ENCODE measurements at places on chromosomes 16 and 17.

- no peak for DNase-seq
Measured at GRCh38 chr17:78555746-78556401, 21.3 kb downstream of the DNAH17 start.

DNA sequence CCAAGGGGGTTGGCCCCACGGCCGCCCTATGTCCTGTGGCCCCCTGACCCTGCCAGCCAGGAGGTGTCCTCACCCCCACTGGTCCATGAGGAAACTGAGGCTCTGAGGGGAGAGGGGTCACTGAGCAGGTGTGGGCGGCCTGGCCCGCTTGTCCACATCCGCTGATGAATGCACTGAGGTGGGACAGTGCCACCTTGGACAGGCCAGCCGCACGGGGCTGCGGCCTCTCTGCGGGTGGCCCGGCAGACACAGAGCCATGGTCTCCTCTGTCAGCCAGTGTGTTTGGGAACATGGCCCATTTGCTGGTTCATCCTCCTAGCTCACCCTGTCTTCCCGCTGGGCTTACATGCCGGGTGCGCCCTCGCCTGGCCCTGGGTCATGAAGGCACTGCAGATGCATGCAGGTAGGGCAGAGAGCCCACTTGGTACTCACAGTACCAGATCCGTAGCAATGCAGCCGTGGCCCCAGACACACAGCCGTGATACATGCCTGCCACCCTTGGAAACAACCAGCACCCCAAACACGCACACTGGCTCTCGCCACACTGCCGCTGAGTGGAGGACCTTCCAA, 93.9 kb downstream of the ENGASE start:
- no peak for DNase-seq

- peak; percentile 58 for DNase-seq
Measured at GRCh38 chr17:45050481-45051059, 862 bp downstream of the DCAKD start.

GRCh38 chr16:87178977-87179376, 138.2 kb downstream of the C16orf95 start:
- DNase-seq = no peak

DNA sequence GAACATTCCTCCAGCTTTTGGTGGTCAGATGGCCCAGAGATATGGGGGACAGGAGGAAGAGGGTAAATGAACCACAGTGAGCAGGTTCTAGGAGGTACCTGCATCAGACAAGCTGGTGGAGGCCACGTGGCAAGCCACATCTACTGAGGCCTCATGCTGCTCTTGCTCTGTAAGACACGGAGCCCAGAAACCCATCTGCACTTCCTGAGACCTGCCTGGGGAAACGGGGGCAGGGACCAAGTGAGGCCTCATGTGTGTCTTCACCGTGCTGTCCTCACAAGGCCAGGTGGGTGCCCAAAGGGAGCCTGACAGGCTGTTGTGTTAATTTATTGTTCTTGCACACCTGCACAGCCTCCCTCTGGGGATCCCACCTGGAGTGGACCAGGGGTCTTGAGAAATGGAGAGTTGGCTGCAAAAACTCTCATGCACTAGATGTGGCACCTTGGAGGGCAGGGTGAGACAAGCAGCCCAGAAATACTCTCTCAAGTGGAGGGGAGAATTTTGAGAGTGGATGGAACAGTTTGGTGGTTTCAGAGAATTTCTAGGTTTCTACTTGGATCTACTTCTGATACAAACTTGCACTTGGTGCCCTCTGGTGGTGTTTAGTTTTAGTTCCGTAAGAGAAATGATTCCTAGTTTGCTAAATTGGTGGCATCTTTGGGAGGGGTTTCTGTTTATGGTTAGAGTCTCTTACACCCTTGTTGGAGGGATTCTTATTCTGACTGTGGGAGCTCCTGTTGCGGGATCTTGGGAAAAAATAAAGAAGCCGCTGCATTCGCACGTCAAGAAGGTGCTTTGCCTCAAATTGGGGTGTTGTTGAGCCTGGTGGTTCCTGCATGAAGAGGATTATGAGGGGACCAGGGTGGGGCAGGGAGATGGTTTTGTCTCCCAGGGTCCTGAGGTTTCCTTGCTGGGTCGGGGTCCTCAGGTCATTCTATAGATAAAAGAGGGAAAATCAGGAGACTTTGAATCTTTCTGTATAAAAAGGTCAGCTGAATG, 47.5 kb downstream of the SLC6A2 start:
- no peak for DNase-seq

DNA sequence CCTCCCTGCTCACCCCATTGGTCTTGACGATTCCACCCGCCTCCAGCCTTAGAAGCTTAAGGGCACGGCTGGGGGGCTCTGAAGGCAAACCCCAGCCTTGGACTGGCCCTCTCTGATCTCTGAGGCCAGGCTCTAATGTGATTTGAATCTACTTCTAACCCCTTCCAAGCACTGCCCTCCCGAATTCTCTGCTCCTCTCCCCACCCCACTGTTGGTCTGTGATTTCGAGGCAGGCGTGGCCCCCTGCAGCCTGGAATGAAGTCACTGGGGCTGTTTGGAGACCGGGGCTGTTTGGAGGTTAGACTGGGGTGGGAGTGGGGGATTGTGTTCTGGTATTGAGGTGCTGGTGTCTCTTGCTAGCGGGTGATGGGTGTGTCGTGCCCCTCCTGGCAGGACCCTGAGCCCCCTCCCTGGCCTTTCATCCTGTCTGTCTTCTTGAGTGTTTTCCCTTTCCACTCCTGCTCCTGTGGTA, 2.2 kb downstream of the GRB7 start:
- DNase-seq = no peak

- DNase-seq = no peak
Measured at GRCh38 chr16:3054965-3055733, 8.8 kb downstream of the MMP25 start.

DNA sequence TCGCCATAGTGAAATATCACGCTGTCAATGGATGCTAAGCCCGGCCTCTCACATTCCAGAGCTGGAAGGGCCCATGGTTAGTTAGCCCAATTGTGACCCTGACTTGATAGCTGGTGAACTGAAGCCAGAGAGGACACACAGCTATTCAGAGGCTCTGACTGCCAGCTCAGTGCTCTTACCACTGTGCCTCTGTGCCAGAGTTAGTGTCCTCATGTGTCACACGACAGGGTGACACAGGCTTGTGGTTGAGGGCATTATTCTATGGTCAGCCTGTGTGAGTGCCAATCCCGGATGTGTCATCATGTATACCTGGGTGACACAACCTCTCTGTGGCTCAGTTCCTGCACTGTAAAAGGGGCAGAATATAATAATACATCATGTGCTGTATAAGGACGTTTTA, 2.5 kb upstream of the MT1X start:
- no peak for DNase-seq

DNA sequence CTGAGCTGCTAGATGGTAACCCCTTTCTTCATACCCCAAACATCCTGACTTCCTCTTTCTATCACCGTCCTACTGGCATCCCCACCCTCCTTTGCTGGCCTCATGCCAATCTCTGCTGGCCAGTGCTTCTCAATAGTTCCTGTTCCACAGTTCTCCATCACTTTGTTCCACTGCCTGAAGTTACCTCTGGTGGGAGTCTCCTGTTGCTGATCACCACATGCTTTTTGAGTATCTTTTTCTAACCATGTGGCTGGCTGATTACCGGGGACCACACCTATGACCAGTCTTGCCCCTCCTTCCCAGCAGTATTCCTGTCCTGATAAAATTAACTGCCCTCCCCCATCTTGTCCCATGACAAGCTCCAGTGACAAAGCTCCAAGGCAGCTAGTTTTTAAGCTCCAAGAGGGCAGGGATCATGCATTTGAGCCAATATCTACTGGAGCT, 380.4 kb upstream of the CCL2 start:
- no peak for DNase-seq

DNA sequence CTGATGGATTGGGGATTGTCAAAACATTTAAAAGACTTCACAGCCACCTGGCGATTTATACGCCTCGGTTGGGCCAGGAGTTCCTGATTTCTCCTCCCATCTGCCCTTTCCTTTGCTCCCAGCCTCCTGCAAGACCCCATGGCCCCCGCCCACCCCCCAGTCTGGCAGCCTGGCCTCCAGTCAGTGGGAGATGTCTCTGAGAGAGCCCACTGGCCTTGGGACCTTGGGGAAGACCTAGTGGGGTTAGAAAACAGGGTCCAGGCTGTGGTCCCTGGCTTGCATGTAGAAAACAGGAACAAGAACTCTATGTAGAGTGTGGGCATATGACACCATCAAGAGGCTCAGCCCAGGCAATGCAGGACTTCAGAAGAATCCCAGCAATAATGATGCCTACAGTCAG, 209.4 kb upstream of the C16orf82 start:
- DNase-seq = no peak

DNA sequence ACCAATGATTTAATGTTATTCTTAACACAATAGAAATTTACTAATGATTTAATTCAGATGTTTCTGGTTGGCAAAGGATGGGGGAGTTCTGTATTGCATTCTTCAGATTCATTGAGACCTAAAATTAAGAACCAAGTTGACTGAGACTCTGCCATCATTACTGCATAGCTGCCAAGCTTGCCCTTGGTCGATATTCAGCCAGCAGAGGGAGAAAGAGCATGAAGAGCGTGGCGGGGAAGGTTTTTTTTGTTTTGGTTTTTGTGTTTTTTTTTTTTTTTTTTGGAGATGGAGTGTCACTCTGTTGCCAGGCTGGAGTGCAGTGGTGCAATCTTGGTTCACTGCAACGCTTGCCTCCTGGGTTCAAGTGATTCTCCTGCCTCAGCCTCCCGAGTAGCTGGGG, 659.4 kb upstream of the EEF2KMT start:
- no peak for DNase-seq

- no peak for DNase-seq
Measured at GRCh38 chr16:68934402-68934801, 91.1 kb downstream of the TANGO6 start.

Measured in stimulated activated CD4-positive, alpha-beta T cell treated with anti-CD3 and anti-CD28 coated beads, Interleukin-2, amount 100 ng/mL, for 24 hours (primary cell).